ENCODE measurements at places on chromosomes 11 and 22. TPM values are rescaled to one million over a fixed set of nuclear protein-coding genes. Genes with fewer than 3 reads are reported as not detected.

DNA sequence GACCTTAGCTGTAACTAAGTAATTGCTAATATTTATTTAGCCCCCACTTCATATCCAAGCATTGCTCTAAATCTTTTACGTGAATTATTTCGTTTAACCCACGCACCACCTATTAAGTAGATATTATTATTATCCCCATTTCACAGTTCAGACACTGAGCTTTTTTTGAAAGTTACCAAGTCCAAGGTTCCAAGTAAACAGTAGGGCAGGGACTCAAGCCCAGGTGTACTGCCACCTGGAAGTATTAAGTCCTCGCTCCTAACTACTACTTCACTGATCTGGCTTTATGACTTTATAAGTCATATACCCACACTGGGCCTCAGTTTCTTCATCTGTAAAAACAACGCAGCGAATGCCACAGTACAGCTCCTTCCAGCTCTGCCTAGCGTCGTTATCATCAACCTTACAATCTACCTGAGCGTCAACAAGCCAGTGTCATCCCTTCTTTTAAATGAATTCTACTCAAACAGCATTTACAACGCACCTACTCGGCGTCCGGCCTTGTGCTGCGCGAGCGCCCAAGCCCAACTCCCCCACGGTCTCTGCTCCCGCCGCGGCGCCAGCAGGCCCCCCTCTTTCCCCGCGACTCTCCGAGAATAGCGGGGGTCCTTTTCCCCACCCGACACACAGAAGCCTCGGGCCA lies 624 bp downstream of the TMEM41B start:
- no peak for DNase-seq

MUC6 gene
- total RNA-seq = not detected

- DNase-seq = no peak
Measured at GRCh38 chr11:111391328-111392124, 12.5 kb upstream of the POU2AF1 start.

GUCY1A2 gene
- 5.9 TPM for total RNA-seq

DNA sequence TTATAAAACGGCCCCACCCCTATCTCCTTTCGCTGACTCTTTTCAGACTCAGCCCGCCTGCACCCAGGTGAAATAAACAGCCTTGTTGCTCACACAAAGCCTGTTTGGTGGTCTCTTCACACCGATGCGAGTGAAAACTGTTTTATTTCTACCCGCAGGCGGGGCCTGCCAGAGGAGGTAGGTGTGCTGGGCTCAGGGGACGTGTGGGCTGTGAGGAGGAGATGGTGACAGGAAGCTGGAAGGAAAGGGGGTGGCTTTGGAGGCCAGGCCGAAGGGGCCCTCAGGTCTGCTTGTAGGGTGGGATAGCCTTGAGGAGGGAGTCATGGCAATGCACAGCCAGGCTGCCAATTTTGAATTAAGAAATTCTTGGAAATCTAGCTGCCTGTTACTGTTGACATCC lies 21.3 kb upstream of the KRTAP5-7 start:
- DNase-seq = no peak

GRCh38 chr11:130523609-130524008 lies 75.2 kb downstream of the ADAMTS15 start:
- no peak for DNase-seq

ANGPTL5 gene
- total RNA-seq = 0.62 TPM

GRCh38 chr11:131324921-131325570 lies 45.4 kb upstream of the NTM start:
- no peak for DNase-seq

DNA sequence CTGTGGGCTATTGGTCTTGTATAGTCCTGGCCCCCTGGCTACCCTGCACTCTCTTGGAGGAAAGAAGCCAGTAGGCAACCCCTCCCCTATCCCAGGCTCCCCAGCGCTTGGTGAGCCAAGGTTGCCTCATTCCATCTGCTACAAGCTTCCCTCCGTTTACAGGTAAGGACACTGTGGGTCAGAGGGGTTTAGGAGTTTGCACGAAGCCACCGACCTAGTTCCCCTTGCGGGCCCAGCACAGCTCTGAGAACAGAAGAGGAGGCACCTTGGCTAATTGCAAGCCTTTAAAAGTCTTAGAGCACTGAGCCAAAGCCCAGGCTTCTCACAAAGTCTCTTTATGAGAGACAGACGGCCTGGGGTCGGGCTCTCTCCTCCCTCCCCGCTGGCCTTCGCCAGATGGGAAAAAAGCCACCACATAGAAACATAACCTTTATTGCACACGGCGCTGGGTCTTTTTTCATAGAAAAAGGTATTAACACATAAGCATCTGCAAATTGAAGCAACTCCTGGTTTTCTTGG lies 99.8 kb downstream of the CEP164 start:
- DNase-seq = no peak

DTX4 gene
- total RNA-seq = 0.98 TPM

- DNase-seq = no peak
Measured at GRCh38 chr11:57353036-57353435, 14.9 kb downstream of the P2RX3 start.

CERK gene
- 97.0 TPM for total RNA-seq

- peak; percentile 46 for DNase-seq
Measured at GRCh38 chr11:36376009-36376887, 80.2 kb downstream of the PRR5L start.

- DNase-seq = no peak
Measured at GRCh38 chr11:103594283-103594682, 442.2 kb upstream of the DDI1 start.

- no peak for DNase-seq
Measured at GRCh38 chr22:39173787-39174497, 21.5 kb upstream of the CBX7 start.

DNA sequence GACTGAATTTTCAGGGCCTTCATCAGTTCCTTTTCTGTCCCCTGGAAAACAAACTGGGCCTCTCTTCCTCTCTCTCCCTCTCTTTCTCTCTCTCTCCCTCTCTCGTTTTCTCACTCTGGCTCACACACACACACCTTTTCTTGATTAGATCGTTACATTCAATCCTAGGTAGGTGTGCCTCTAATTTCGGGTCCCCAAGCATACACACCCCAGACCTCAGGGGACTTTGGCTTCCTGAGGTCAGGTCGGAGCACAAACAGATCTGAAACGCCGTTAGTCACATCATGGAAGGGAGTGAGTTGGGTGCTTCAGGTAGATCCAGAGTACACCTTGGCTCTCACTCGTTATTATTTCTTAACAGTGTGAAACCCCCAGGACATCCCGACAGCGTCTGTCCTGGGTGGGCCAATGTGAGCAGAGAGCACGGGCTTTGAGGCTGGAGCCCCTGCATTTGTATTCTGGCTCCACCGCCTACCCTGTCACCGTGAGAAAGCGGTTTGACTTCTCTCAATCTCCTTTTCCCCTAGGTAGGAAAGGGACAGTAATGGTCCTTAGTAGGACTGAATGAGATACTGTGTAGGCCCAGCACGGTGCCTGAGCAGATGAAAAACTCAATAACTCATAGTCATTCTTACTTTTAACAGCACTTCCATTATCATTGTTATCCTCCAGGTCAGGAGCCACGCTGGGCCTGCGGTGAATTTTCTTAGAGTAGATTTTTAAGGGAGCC lies 37.3 kb upstream of the POU2AF1 start:
- no peak for DNase-seq

- peak; percentile 59 for DNase-seq
Measured at GRCh38 chr22:46150655-46151477, 540 bp downstream of the PPARA start.

MUC15 gene
- total RNA-seq = not detected

RBM14 gene
- total RNA-seq = 31.2 TPM

YPEL4 gene
- total RNA-seq = 1.1 TPM

GRCh38 chr11:40125054-40125453 lies 1334.4 kb downstream of the LRRC4C start:
- DNase-seq = no peak

L3MBTL2 gene
- 16.9 TPM for total RNA-seq

DNA sequence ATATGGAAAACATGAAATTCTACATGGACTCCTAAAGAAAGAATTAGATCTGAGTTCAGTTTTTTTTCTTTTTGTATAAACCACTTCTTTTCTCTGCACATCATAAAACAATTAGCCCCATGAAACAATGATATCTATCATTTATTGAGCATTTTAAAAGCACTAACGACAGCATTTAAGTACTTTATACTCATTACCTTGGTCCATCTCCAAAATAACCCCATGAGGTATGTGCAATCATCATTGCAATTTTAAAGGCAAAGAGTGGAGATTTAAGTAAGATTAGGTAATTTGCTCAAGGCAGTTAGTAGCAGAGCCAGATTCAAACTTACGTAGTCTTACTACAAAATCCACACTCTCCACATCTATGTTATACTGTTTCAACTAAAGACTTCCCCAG lies 177.7 kb upstream of the RAG2 start:
- no peak for DNase-seq

Measured in heart right ventricle (tissue), 16 donors.